Stimulated activated CD8-positive, alpha-beta memory T cell treated with anti-CD3 and anti-CD28 coated beads, Interleukin-7, amount 100 ng/mL, for 1 hour (primary cell): ENCODE measurements at places on chromosomes 3 and 15.

- DNase-seq, result no peak
Measured at GRCh38 chr3:160400030-160400701, 716 bp downstream of the SMC4 start.

- DNase-seq, result no peak
Measured at GRCh38 chr15:64858021-64858575, 16.4 kb downstream of the PLEKHO2 start.

- no peak for DNase-seq
Measured at GRCh38 chr3:84245789-84246188, 713.0 kb upstream of the CADM2 start.

DNA sequence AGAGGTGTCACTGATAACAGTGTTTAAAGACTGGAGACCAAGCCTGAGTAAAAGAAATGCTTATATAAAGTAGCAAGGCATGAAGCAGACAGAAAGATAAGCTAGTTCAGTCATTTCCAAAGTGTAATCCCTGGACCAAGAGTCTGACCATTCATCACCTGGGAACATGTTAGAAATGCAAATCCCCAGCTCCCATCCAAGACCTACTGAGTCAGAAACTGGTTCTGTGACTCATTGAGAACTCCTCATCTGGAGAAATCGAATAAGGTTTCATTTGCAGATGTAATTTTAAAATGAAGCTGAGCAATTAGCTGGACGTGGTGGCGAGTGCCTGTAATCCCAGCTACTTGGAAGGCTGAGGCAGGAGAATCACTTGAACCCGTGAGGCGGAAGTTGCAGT lies 473.9 kb upstream of the UBE2E2 start:
- DNase-seq, result no peak

GRCh38 chr3:133542871-133543270 lies 30.6 kb upstream of the CDV3 start:
- DNase-seq, result no peak

GRCh38 chr3:10224794-10225665 lies 23.2 kb upstream of the TATDN2 start:
- DNase-seq, result peak; percentile 33

- no peak for DNase-seq
Measured at GRCh38 chr15:29862271-29862670, 40.0 kb upstream of the TJP1 start.

DNA sequence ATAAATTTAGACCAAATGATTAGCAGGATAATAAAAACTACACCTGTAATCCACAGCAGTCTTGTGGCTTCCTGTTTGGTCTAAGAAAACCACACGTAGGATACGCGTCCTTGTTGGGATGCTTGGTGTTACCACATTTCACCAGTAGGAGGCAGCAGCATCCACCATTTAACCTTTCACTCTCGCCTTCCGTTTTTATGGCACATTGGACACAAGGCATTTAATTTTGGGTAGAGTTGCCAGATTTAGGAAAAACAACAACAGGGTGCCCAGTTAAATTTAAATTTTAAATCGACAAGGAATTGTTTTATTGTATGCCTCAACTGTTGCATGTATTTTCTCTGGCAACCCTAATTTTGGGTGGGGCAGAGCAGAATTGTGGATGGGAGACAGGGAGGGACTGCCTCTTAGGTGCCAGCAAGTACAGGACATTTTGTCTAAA lies 6.3 kb downstream of the LRRC31 start:
- peak; percentile 27 for DNase-seq

GRCh38 chr15:90986790-90987507 lies 7.4 kb downstream of the PRC1 start:
- DNase-seq, result no peak

- DNase-seq, result no peak
Measured at GRCh38 chr3:7272203-7272602, 411.3 kb downstream of the GRM7 start.

DNA sequence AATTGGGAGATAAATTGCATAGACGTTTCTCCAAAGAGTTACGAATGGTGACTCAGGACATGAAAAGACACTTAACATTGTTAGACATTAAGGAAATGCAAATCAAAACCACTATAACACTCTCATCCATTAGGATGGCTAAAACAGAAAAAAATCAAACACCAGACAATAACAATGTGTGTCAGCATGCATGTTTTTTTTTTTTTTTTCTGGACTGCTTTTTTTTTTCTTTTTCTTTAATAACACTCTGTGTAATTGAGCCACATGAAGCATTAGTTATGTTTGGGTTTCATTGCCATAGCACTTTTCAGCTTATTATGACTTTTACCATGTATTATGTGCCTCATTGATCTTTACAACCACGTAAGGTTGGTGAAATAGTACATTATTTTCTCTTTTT lies 95.0 kb downstream of the NFKBIZ start:
- no peak for DNase-seq

- no peak for DNase-seq
Measured at GRCh38 chr3:184470551-184470950, 90.7 kb downstream of the CHRD start.

GRCh38 chr15:69518806-69519205 lies 66.2 kb downstream of the RPLP1 start:
- DNase-seq, result no peak

GRCh38 chr3:17412950-17413530 lies 329.4 kb downstream of the TBC1D5 start:
- DNase-seq, result no peak
